Fibroblast of mammary gland (primary cell): ENCODE measurements at places on chromosomes 2 and 18.

GRCh38 chr2:17578466-17578928 is 38.0 kb downstream of the VSNL1 start:
- no peak for DNase-seq

DNA sequence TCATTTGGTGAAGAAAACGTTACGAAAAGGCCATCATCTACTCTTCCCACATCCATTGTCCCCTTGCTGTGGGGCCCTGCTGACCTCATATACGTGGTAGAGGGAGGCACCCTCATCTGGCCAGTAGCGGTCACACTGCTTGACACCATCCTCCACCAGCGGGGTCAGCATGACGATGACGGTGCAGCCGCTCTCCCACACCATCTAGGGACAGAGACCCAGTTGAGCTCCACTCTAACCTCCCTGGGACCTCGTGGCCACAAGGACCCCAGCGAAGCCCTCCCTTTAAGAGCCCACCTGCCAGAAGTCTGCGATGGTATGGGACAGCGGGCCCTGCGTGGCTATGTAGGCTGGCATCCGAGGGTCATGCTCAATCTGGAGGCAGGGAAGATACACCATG is 13.1 kb downstream of the PTPRN start:
- DNase-seq = no peak

GRCh38 chr2:224565452-224566035 is 19.6 kb downstream of the CUL3 start:
- no peak for DNase-seq

DNA sequence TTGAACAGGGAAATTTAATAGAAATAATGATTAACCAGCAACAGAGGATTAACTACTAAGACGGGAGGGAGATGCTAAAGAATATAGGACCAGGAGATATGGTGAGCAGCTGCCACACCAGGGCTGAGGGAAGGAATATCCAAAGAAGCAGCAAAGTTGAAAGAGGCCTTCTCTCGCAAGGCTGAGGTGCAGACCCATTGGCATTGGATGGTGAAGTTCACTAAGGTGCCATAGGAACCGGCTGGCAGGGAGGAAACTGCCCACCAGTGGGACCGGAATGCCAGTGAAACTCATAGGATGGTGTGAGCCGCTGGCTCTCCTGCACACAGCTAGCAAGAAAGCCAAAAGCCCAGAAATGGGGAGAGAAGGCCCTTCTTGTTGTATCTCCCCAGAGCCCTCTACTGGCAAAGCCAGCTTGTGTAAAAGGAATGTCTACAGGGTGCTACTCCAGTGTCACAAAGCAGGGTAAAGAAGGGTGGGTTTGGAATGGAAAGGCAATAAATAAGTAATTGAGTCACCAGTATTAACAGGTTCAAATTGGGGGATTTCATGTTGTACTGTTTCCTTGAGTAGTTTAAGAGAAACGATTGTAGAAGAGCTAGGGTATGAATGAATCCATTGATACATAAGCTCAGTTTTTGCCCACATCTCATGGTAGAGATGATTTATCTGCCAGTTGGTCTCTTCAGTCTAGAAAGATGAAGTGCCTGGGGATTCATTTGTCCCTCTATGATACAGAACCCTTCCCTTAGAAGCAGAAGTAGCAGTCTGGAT is 36.0 kb downstream of the FARP2 start:
- peak; percentile 41 for DNase-seq

- DNase-seq = no peak
These were observed 27.8 kb upstream of the CREB1 start for GRCh38 chr2:207501802-207502576.

DNA sequence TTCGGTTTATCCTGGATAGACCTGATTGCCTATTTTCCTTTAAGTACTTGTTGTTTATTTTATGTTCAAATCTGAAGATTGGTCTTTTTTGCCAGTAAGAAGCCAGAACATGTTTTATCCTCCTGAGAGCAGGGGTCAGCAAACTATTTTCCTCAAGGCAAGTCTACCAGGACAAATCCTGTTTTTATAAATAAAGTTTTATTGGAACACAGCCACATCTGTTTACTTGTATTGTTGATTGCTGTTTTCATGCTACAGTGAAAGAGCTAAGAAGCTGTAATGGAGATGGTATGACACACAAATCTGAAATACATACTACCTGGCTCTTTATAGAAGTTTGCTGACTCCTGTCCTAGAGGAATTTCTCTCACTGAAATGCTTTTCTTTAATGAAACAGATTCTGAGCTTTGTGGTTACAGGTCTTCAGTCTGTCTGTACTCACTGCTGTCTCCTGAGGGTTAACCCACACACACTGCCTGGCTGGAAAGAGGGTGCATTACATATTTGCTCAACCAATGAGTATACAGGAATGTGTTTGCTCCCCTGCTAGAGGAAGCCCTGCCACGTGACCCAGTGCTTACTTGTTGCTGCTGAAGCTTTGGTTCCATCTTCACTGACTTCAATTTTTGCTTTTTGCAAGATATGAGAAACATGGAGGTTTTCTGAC is 22.6 kb downstream of the MRPL44 start:
- peak; percentile 74 for DNase-seq

DNA sequence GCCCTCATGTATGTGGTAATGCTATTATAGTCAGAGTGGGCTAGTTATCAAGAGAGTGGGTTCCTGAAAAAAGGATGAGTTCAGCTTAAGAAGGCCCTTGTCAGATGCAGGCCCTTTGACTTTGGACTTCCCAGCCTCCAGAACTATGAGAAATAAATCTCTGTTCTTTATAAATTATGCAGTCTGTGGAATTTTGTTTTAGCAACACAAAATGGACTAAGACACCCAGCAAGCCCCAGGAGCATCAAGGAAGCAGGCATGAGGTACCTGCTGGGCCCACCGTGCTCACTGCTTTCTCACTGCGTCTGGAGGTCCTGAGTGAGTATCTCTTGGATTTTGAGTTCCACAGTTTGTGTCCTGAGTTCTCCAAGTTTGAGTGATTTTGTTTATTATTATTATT is 35.9 kb upstream of the LIPG start:
- no peak for DNase-seq

GRCh38 chr2:137939026-137939425 is 25.2 kb upstream of the HNMT start:
- DNase-seq = peak; percentile 7

- DNase-seq = no peak
These were observed 3.6 kb upstream of the COX7A2L start for GRCh38 chr2:42364658-42365057.

GRCh38 chr2:41785251-41786022 is 262.4 kb upstream of the PKDCC start:
- DNase-seq = no peak

DNA sequence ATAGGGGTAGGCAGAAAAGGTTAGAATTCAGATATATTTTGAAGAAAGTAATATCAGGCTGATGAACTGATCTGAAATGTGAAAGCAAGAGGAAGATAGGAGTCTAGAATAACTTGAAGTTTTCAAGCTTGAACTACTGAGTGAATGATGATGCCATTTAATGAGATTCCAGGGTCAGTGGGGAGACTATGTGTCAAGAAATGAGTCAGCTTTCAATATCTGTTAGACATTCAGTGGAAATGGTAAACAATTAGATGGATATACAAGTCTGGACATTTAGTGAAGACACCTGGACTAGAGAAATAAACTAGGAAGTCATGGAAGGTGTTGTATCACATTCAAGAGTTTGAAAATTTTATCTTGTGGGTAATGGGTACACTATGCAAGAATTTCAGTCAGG is 326.9 kb downstream of the FSIP2 start:
- no peak for DNase-seq
